ENCODE measurements at places on chromosomes 5 and 9.

GRCh38 chr5:31107091-31107518 lies 86.4 kb upstream of the CDH6 start:
- DNase-seq: no peak

- DNase-seq: no peak
These were observed 34.1 kb downstream of the ECPAS start for GRCh38 chr9:111450124-111450523.

DNA sequence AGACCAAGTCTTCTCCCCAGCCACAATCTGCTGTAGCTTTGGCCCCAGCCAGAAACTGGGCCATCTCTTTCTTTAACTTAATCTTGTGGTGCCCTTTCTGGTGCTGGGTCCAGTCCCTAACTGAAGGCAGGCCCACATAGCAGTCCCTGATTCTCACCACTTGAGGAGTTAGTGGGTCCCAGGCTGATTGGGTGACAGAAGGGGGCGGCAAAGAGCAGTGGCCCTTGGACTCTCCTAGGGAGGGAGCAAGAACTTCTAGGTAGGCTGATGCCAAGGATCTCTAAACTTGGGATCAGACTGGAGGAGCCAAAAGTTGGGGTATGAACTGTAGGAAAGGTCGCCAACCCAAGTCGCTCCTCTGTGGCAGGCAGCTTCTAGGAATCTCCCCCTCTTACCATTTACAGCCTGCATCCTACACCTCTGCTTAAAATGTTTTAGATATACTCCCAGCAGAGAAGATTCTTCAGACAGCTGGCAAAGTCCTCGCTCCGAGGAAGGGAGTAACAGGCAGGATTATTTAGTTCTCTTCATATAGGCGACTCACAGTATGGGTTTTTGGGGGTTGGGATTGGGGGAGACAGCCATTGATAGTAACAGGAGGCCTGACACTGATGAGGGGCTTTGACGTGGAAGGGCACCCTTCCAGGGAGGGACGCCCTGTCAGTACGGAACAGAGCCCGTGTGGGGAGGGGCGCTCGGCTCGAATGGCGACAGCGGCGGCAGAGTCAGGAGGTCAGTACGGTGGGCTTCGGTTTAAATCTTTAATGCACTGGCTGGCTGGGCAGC lies 2.0 kb upstream of the CCL27 start:
- DNase-seq: peak; percentile 60

- peak; percentile 10 for DNase-seq
These were observed 150.9 kb downstream of the ADGRV1 start for GRCh38 chr5:90709323-90710155.

- DNase-seq: no peak
These were observed 342.7 kb upstream of the RFX3 start for GRCh38 chr9:3868466-3868865.

DNA sequence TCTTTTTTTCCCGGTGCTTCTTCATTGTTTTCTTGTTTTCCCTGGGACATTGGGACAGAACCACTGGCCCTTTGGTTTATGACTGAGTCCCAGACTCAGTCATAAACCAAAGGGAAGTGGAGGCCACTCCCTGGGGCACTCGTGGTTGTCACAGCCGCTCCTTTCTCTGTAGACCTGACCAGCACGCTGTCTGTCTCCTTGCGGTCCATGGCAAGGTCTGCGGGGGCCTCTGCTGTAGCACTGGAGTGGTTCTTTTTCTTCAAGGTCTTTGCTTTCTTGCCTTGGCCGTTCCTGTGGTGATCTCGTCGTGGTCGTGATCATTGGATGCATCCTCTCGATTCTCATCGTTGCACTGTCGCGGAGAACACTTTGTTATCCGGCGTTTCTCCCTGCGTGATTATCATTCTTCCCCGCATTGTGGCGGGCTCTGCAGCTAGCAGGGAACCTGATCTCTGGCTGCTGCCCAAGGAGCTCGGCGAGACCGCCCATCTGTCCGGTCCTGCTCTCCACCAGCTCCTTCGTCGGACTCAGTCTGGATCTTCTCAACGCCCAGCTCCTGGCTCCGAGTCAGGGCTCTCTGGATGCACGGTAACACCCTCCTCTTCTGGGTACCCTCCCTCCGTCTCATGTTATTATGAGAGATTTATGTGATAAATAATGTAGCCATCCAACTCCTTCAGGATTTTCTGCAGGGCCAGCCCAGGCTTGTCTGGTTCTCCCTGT lies 43.5 kb upstream of the MPDZ start:
- DNase-seq: no peak

DNA sequence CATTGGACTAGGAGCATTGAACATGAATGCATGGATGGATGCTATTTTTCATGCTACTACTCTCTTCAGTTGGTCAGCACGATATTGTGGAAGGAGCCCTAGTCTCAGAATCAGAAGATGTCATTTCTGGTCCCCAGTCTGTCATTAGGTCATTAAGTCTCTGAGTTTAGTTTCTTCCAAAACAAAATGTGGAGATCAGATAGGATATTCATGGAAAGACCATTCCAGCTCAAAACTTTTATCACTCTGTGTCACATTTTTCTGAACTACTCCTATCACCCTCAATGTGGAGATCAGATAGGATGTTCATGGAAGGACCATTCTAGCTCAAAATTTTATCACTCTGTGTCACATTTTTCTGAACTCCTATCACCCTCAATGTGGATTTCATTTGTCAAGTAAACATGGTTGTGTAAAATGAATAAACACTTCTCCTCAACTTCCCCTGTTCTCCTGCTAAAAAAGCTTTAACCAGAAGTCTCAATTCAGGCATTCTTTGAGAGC lies 296.8 kb downstream of the MRPS30 start:
- DNase-seq: no peak

DNA sequence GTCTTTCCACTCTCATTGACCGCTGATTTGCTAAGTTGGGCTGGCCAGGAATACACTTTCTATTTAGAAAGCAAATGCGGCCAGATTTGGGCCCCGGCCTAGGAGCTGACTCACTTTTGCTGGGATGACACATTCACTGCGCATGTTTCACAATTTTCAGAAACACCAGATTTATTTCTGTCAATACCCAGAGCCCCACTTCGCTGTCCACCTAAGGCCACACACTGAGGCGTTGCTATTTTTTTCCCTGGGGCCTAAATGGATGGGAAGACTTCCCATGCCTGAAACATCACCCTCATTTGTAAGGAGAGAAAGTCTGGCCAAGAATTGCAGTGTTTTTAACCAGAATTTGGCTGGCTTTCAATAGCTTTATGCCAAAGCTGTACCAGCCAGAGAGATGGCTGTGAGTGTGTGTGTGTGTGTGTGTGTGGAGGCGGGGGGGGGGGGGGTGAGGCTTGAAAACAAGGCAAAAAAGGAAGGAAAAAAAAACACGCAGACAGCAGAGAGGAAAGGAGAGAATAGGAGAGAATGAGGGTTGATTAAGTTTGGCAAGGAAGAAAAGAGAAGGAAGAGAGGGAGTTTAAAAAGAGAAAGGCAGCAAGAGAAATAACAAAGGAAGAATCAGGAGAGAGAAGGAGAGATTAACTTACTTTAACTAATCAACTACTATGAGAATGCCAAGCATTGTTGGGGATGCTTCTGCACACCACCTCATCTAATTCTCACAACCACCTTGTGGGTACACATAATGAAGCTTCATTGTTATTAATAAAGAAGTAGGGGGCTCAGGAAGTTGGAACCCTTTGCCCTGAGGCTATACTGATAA lies 261.4 kb upstream of the KLF4 start:
- no peak for DNase-seq

- no peak for DNase-seq
These were observed 658 bp downstream of the PCDHGC4 start for GRCh38 chr5:141485321-141486055.
